ENCODE measurements at places on chromosomes 5 and 9.

GRCh38 chr5:82538339-82539034 lies 260.3 kb upstream of the RPS23 start:
- no peak for DNase-seq

DNA sequence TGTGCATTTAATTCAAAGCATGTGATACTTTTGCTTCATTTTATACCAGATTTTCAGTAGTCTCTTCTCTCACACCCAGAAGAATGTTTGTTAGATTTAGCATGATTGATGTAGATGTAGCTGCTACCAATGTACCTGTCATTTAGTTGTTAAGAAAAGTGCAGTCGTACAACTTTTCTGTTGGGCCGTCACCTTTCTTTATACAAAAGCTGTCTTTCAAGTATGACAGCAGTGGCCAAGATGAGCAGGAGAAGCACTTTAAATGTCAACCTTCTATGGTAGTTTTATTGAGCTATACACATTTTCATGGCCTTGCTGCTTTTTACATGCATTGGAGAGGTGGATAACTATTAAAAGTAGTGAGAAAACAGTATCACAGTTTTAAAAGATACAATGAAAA lies 77.7 kb upstream of the PTPRD start:
- DNase-seq: no peak

GRCh38 chr5:156191547-156191946 lies 135.4 kb upstream of the SGCD start:
- DNase-seq: no peak

- no peak for DNase-seq
Observed at GRCh38 chr5:99441235-99441634, 512.4 kb upstream of the CHD1 start.

DNA sequence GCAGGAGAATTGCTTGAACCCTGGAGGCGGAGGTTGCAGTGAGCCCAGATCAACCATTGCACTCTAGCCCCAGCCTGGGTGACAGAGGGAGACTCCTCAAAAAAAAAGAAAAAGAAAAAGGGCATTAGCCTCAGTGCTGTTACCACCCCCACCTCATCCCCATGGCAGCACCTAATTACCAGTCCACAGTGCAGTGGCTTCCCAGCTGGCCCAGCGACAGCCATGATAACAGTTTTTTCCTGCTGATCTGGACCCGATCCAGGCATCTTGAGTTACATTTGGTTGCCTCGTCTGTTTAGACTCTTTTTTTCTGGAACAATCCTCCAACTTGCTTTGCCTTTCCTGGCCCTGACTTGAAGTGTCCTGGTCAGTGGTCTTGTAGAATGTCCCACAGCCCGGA lies 24.4 kb downstream of the NCS1 start:
- DNase-seq: no peak

DNA sequence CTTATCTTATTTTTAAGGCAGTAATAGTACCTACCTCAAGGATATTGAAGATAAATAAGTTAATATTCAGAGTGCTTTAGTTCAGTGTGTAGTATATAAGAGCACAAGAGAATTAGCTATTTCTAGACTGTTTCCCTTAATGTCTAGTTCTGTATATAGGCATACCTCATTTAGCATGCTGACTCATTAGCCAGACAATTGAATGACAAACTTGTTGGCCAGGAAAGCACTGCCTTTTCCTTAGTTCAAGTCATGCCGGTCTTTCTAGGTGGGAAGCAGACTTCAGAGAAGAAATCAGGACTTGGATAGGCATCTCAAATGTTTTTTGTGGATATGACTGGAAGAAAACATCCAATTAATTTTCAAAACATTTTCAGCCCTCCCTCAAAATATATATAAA lies 3.2 kb upstream of the FBXO4 start:
- no peak for DNase-seq

- no peak for DNase-seq
Observed at GRCh38 chr9:89313842-89314241, 2.8 kb downstream of the CKS2 start.
